ENCODE measurements at places on chromosomes 12 and 14.

GRCh38 chr12:31408763-31409162, 82.8 kb upstream of the SINHCAF start:
- DNase-seq = no peak

- DNase-seq = no peak
These were observed 53.8 kb downstream of the PLEKHG3 start for GRCh38 chr14:64758025-64758521.

DNA sequence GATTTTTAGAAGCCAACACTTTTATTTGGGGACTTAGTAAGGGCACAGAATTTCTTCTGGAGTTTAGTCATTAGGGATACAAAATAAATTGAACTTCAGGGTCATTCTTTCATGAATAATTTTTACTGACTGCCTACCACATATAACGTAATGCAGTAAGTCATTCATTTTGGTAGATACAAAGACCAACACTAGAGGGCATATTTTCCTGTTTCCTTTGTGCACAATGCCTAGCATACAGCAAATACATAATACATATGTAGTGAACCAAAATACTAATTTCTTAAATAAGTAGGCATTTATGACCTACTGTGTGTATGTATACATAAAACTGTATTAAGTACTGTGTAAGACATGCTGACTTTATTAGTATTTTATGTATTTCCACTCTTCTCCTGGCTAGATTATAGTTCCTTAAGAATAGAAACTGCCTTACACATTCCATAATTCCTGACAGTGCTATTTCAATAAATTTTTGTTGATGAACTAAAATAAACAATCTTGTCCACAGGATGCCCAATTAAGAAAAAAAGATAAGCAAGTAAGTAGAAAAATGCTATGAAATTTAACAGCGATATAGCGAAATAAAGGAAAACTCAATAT, 47.9 kb downstream of the PPP1R12A start:
- no peak for DNase-seq

DNA sequence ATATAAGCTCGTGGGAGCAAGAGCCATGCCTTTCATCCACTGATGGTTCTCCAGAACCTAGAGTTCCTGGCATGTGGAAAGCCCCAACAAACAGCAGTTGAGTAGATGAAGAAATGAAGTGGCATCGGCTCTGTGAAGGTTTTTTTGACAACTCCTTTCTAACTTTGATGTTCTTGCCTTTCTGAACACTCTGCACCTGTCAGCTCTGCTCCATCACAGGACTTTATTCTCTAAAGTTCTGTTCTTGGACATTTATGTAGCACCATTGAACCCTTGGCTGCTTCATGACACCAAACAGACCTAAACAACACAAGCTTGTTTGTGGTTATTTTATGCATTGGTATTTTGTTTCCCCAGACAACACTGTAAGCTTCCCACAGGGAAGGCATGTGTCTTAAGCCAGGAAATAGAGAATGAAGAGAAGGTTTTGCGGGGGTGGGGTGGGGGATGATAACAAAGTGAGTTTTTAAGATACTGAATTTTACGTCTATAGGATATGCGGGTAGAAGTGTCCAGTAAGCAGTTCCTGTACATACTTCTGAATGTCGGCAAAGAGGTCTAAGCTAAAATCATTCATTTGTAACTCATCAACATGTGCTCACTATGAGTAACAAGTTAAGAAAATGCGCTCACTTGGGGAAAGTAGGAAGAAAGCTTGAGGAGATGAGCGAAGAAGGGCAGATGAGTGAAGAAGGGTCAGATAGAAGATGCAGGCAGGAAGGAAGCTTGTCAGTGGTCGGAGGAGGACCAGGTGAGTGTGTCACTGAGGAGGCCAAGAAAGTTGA, 146.0 kb upstream of the PLEKHG7 start:
- DNase-seq = no peak

- no peak for DNase-seq
These were observed 59.7 kb downstream of the SCFD1 start for GRCh38 chr14:30681752-30682355.

Measured in stimulated activated CD8-positive, alpha-beta memory T cell treated with anti-CD3 and anti-CD28 coated beads, Interleukin-4, amount 100 ng/mL, for 48 hours (primary cell).